ENCODE measurements at places on chromosomes 11 and 22.

DNA sequence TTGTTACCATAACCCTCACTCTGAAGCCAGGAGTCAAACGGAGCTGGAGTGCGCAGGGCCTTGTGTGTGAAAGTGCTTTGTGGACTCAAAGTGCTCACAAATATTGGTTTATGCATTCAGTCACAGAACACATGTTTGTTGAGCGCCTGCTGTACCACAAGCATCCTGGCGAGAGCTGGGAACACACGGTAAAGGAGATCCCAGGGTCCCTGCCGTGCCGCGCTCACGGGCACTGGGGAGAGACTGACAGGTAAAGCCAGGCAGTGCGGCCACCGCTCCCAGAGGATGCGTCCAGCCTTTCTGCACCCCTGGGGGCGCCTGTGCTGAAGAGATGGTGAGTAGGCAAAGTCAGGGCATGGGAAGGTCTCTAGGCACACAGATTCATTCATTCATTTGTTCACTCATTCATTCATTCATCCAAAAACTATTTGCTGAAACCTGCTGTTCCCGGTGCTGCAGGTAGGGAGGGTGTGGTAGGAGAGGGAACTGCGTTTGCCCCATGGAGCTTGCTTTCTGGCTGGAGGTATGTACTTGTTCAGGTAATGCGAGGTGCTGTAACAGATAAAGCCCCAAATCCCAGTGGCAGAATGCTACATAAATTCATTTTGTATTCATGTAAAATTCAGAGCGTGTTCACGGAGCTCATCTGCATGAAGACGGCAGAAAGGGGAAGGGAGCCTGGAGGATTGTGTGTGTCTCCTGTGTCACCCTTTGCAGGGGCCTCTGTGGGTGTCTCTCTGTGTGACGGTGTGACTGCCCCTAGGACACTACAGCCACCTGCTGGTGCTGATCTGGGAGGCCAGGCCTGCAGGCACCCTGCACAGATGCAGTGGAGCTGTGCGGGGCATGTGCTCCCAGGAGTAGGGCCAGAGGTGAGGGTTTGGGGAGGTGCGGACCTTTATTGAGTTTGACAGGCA, 167.0 kb upstream of the B3GAT1 start:
- DNase-seq = no peak

DNA sequence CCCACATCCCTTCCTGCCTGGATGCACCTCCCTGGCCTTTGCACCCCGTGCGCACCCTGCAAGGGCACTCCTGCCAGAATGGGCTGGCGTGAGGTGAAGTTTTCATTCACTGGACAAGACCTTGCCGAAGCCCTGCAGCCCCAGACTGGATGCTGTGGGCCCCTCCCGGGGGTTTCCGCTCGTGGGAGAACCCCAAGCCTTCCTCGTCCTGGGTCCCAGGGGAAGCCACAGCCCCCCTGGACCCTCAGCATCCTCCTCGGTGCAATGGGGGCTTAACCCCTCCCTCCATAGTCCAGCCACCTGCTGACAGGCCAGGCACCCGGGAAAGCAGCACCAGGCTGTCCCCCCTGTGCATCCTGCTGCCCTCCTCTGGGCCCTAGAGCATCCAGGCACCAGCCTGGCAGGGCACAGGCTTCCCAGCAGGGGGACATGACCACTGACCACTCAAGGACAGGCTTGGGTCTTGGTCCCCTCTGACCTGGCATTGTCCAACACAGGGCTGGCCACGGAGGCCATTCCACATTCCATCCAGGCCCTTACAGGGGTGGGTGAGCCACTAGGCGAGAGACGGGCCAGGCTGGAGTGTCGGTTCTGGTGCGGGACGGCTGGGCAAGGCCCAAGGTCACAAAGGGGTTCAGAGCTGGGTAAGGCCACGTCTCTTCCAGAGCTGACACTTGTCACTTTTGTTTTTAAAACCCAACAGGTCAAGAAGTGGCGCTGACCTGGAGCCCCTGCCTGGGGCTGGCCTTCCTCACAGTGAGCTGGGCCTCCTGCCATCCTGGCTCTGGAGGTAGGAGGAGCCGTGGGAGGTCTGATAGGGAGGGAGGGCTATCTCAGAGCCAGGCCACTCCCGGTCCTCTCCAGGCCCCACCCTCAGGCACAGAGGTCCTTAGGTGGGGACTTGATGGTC, 41.5 kb upstream of the PPARA start:
- DNase-seq = no peak

- DNase-seq = no peak
These were observed 49.1 kb upstream of the MUC15 start for GRCh38 chr11:26621132-26621531.

DNA sequence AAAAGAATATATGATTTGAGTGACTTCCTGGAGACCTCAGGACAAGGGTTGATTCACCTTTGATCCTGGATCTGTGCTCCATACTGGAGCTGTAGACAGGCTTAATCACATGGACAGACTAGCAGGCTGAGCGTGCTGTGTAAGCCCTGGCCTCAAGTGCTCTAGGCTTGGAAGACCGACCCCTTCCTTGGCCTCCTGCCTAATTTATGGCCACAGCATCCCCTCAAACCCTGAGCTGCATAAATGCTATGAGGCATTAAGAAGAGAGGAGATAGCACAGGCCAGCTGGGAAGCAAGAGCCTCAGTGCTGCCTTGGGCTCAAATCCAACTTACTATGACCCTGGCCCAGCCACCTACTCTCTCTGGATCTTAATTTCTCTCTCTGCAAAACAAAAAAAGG, 385.1 kb downstream of the BUD13 start:
- no peak for DNase-seq

DNA sequence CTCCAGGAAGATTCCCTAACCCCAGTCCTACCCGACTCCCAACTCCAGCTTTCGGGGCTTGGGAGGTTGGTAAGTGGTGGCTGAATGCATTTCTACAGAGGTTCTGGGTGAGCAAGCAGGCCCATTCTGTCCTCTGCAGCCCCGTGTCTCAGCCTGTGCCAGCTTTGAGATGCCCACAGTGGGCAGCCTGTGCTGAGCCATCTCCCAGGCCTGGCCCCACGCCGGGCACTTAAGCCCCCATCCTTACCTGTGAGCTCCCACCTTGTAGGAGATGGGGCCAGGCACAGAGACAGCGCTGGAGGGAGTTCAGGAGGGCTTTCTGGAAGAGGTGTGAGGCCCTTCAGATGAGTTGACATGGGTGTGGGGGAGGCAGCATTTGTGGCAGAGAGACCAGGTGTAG, 54.5 kb downstream of the ANO1 start:
- DNase-seq = no peak

DNA sequence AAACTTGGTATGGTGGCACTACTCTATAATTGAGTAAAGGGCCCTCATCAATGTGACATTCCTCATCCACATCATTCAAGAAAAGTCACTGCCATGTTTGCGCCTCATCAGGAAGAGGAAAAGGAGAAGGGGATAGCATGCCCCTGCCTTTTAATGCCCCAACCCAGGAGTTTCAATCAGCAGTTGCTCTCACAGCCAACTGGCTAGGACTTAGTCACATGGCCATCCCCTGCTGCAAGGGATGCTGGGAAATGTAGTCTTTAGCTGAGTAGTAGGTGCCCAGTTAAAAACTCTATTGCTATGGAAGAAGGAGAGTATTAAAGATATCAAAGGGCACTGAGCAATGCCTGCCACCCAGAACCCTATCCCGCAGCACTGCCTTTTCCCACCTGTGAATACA, 10.9 kb upstream of the CCND1 start:
- DNase-seq = no peak

- DNase-seq = no peak
These were observed 59.2 kb downstream of the DEUP1 start for GRCh38 chr11:93389737-93390136.

DNA sequence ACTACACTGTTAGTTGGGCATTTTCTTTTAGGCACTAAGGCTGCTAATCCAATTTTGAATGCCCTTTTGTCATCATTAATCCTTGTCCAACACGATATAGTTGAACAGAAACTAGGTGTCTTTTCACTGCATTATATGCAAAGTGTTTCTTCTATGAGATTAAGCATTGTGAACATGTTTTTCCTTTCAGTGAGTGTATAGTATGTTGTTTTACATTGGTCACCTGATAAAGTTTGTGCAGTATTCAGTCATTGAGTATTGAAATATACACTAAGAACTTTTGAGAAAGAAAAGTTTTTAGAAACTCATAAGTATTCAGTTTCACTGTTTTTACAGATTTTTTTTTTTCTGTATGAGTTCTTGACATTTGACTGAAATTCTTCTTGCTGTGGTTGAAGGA, 59.0 kb downstream of the ZC3H12C start:
- DNase-seq = no peak

DNA sequence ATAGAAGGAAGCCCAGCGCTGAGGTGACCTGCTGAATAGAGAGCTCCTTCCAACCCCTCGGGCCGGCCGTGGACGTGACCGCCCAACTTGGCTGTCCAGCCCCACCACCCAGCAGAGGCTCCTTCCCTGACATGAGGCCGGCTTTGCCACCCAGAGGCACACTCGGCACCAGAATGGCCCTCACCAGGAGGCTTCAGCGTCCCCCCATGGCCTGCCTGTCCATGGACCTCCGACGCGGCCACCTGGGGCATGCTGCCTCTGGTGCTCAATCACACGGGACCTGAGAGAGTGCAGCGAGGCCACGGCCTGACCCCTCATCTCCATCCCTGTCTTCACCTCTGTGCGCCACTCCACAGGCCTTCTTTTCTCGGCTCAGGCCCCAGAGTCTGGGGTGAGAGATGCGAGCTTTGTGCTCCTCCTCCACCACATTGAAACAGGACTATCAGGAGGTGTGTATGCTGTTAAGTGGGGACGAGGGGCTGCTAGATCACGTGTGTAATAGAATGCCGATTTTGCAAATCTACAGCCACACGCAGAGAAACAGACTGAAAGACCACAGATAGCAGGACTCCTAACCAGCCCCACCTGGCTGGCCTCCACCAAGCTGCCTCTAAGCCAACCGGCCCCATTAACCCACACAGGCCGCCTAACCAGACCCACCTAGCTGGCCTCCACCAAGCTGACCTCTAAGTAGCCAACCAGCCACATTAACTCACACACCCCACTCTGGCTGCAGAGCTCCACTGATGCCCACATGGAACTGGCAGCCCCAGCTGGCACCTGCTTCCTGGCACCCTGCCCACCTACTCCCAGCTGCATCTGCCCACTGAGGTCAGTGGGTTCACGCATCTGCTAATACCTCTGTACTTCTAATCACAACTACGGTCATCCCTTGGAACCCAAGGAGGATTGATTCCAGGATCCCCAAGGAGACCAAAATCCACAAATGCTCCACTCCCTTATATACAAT, 20.7 kb downstream of the LINC01488 start:
- DNase-seq = no peak

DNA sequence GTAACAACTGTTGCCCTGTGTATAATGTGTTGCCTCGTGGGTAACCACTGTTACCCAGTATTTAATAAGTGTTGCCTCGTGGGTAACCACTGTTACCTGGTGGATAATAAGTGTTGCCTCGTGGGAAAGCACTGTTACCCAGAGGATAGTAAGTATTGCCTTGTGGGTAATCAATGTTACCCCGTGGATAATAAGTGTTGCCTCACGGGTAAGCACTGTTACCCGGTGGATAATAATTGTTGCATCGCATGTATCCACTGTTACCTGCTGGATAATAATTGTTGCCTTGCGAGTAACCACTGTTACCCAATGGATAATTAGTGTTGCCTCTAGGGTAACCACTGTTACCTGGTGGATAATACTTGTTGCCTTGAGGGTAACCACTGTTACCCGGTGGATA, 17.1 kb upstream of the NXPE4 start:
- DNase-seq = no peak

GRCh38 chr11:7673724-7674434, 579 bp upstream of the CYB5R2 start:
- no peak for DNase-seq

- DNase-seq = no peak
These were observed 165.8 kb upstream of the SYT13 start for GRCh38 chr11:45451766-45452440.

- DNase-seq = no peak
These were observed 24.4 kb downstream of the PI4KA start for GRCh38 chr22:20834206-20834605.

GRCh38 chr22:19005905-19006304, 69.8 kb upstream of the PRODH start:
- no peak for DNase-seq

DNA sequence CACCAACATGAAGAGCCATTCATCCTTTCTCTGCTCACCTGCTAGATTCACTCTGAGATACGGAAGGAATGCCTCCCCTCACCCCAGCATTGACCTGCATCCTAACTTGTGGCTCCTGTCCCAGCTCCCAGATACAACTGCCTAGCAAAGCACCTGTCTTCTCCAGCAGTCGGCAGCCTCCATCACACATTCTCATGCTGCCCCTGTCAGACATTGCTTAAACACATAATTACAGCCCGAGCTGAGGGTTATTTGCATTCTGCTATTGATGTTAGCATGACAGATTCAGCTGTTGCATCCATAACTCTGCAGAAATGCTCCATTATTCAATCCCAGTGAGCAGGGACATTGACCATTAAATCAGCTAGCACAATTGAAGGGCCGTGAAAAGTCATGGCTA, 184.4 kb upstream of the NARS2 start:
- DNase-seq = no peak

DNA sequence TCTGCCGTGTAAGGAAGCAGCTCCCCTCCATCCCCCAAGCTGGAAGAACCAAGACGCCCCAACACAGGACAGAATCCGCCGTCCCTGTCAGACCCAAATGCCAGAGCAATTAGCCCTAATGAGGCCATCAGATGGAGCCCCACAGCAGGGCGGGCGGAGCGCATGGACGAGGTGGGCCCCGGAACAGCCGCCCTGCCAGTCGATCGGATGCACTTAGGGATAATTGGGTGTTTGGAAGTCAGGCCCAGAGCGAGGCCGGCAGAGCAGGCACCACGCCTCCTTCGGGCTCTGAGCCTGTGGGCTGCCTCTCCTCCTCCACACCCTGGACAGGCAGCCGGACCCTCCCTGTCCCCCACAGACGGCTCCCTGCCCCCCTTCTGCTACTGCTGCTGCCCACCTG, 5.5 kb upstream of the TH start:
- no peak for DNase-seq

- DNase-seq = no peak
These were observed 105.2 kb downstream of the MAML2 start for GRCh38 chr11:96237766-96238266.

- no peak for DNase-seq
These were observed 1027.4 kb downstream of the BRD1 start for GRCh38 chr22:48800036-48800885.

DNA sequence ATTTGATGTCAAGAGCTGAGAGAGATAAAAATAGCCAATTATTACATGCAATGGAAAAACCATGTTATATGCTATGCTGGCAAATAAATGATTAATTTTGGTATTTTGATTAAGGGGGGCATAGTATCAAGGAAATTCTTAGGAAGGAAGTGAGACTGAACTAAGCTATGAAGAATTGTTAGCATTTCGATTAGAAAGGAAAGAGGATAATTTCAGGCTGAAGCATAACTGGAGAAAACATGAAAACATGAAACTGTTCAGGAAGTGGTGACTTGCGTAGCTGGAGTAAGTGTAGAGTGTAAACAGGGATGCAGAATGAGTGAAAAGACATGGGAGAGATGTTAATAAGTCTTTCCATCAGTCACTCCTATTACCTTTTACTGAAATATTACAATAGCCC, 6.4 kb downstream of the ACRV1 start:
- no peak for DNase-seq

GRCh38 chr22:19553201-19553600, 29.0 kb upstream of the CLDN5 start:
- DNase-seq = no peak

GRCh38 chr11:78420796-78421209, 3.2 kb upstream of the GAB2 start:
- DNase-seq = no peak

Data from stimulated activated CD4-positive, alpha-beta T cell treated with anti-CD3 and anti-CD28 coated beads, Interleukin-1b, Interleukin-23, amount 100 ng/mL, for 24 hours (primary cell).